ENCODE measurements at places on chromosomes 7 and 10. TPM values are rescaled to one million over a fixed set of nuclear protein-coding genes. Genes with fewer than 3 reads are reported as not detected.

DNA sequence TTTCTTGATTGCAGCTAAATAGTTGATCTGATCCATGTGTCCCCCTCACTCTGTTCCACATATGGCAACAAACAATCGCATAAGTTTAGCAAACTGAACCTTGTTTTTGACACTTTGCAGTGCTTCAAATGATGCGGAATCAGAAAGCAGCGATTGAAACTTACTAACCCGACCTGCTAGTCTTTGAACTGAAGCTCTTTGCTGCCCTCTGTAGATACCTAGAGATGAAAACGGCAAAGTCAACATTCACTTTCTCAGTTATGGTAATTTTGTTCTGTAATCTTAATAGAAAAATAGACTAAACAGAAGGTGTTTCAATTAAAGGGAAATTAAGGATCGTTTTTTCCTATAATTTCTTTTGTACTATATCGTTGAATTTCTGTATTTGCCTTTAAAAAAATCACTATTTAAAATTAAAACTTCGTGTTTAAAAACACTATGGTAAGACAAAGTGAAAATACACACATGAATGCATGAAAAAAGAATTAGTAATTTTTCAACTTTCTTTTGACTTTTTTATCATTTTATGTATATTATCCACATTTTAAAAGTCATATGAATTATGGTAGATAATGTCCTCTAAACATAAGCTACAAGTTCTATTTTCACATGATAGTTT lies 276.5 kb downstream of the MAGI2 start:
- peak; percentile 24 for DNase-seq

DNA sequence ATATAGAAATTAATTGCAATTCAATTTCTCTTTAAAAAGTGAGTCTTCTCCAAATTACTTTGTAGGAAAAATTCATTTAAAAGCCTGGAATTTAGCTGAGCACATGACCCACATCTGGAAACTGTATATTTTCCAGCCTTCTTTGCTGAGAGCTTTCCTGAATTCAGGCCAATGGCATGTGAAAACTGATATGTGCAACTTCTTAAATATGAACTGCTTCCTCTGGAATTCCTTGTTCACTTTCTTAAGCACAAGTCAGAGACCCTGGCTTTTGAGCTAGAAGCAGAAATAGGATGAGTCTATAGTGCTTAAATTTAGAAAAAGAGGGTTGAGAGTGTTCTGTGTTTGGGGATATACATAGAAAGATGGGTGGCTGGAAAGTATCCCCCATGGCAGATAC lies 365.1 kb upstream of the MTPN start:
- no peak for DNase-seq

SPDYE5 gene
- 3.1 TPM for polyA plus RNA-seq

DNA sequence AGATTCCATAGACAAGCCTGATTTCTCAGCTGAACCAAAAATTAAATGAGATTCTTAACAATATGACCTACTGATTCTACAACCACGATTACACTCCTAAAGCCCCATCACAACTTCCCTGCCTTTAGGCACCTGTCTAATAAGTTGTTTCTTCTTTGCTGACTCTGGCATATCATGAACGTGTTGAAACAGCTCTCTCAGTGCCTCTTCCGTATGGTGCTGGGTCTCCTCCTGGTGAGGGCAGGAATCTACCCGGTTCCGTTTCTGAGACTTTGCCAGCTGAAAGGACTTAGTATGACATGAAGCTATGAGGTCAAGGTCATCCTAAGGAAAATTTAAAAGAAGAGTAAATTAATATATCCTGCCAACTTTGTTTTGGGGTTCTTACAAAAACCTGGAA lies 48.6 kb downstream of the ARHGAP19 start:
- DNase-seq = no peak

SLC26A3 gene
- 0.10 TPM for polyA plus RNA-seq

GRCh38 chr10:125344573-125345171 lies 184.3 kb upstream of the CTBP2 start:
- DNase-seq = peak; percentile 19

Data from left renal pelvis (tissue), 4 donors.